ENCODE measurements at places on chromosomes 4 and X.

GRCh38 chr4:170423137-170423536 is 333.4 kb upstream of the AADAT start:
- DNase-seq, result no peak

- DNase-seq, result no peak
Observed at GRCh38 chrX:18031726-18032375, 170.8 kb upstream of the RAI2 start.

DNA sequence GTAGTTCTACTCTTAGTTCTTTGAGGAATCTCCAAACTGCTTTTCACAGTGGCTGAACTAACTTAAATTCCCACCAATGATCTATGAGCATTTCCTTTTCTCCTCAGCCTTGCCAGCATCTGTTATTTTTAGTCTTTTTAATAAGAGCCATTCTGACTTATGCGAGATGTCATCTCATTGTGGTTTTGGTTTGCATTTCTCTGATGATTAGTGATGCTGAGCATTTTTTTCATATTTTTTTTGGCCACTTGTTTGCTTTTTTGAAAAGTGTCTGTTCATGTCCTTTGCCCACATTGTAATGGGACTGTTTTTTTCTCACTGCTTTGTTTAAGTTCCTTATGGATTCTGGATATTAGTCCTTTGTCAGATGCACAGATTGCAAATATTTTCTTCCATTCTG is 21.5 kb upstream of the PHKA1 start:
- no peak for DNase-seq

DNA sequence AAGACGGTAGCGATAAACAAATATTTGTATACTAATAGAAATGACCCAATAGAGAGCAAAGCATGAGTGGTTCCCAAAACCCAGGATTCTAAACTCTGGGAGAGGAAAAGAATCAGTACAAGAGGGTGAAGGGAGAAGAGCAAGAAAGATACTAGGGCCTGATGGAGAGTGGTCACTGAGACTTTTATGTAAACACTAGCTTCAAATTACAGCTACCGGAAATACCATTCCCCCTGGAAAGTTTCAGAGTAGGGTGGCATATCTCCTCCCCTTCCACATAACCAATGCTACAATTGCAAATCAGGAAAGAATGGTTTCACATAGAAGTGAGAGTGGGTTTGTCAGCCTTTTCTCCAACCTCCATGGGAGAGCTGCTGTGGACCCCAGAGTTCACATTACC is 77.1 kb downstream of the EIF4E start:
- no peak for DNase-seq

GRCh38 chr4:162497564-162498167 is 333.9 kb upstream of the FSTL5 start:
- DNase-seq, result no peak

DNA sequence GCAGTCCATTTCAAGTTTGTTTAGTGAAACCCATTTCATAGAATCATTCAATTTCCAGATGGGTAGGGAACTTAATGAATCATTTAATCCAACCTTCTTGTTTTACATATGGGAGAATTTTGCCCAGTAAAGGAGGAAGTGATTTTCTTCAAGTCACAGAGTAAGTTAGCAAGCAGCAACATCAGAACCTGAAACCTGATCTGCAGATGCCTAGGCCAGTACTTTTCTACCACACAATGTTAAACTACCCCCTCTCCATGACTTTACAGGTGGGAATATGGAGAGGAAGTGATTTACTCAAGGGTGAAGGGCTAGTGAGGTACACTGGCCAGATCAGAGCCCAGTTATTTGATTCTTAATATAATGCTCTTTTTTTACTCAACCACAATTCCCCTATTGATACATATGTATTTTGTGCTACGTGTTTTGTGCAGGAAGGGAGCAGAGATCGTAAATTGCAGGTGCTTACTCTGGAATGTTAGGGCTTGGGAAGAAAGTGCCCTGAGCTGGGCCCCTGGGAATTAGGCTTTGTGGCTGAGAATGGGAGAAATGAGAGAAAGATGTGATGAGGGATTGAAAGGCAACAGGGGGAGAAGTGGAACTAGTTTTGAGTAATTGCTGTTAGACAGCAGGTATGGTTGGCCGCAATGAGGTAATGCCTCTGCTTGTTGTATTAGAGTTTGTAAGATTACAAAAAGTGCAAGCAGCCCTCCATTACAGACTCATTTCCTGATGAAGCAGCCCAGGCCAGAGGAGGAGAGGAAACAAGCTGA is 6.8 kb downstream of the LHFPL1 start:
- DNase-seq, result no peak

GRCh38 chr4:35511851-35512250 is 732.5 kb downstream of the ARAP2 start:
- no peak for DNase-seq

DNA sequence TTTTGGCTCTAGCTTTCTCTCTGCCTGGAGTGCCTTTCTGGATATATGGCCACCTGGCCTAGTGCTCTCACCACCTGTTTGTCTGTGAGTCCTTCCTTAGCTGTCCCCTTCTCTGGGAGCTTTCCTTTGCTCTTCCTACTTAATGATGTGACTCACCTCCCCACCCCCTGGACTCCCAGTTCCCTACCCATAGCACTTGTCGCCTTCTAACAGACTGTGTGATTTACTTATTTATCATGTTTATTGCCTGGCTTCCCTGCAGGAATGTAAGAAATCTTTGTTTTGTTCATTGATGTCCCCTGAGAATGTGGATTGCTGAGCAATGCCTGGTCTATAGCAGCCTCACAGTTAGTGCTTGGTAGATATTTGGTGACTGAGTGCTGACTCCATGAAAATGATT is 18.9 kb downstream of the ADD1 start:
- DNase-seq, result no peak

Data from T-helper 1 cell (primary cell).